ENCODE measurements at places on chromosomes 5 and 9.

DNA sequence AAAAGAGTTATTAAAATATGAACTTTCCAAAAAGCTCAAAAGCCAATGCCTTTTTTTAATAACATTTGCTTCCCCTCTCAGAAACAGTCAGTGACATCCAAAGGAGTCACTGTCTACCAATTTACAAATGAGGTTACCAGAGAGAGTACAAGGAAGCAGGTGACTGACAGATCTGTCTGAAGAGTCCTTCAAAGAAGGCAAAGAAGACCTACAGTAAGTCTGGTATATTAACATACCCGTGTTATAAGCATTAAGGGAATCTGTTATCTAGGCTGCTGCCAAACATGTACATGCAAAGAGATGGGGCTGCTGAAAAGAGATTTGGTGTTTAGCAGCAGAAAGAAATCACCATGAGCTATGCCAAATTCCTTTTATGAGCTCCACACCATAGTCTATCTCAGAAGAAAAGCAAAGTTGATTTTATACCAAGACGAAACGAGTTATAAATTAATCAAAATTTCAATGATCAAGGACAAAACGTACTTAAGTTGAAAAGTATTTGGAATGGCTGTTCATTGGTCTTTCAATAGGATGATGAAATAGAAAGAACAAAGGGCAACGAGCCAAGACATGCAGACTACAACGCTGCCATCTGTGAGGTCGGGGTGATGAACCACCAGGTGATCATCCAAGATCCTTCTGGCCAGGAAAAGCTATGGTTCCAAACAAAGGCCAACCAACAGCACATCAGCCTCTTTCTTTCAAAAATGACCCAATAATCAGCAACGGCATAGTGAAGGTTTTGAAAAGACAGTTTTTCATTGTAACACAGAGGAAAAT lies 8.1 kb downstream of the PRELID2 start:
- DNase-seq = no peak

- no peak for DNase-seq
Observed at GRCh38 chr9:3664044-3664443, 138.2 kb upstream of the RFX3 start.

DNA sequence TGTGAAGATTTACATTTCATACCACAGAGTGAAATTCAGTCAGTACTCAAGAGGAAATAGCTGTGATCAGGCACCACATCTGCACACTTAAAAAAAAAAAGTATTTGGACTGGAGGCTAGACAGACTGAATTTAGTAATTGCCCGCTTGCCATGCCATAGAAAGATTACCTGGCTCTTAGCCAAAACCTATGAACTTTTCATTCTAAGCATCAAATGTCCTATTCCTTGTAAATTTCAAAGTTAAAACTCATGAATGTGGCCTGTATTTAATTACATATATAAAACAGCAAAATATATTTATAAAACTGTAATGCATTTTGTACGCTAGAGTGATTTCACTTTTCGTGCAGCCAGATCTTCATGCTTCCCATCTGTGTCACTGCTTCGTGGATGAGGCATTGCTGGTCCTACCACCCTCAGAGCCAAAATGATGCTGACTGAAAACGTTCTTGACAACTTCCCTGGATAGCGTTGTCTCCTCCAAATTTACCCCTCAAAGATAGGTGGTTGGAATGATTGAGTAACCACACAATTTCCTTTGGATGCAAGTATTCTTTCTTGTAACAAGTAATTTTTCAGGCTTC lies 447.9 kb upstream of the SGCD start:
- DNase-seq = no peak

DNA sequence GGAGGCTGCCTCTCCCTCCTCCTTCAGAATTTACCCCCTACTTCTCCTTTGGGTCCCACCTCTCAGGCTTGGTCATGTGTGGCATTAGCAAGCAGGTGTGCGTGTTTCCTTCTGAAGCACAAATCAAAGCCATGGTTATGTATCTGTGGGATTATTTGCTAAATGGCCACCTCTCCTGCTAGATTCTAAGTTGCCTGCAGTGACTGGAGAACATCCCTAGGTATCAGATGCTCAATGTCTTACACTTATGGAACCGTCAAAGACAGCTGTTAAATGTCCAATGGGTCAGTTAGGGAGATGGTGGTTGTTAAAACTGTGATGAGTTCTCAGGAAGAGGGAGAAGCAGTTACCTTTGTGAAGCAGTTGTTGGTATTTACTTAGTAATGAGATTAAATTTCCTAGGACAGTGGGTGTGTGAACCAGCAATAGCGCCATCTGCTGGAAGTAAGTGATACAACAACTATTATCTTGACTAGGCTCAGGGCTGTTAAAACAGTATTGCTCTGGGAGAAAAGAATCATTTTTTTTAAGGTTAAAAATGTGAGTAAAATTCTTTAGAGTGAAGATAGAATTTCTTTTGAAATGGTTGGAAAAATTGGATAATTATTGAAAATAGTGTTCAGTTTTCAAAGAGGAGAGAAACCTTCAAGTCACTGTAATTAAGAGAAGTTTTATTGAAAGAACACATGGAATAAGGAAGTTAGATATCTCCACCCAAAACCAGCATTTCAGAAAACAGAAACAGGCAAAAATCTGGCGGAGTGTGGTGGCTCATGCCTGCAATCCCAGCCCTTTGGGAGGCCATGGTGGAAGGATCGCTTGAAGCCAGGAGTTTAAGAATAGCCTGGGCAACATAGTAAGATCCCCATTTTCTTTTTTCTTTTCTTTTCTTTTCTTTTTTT lies 71.3 kb downstream of the TMC1 start:
- no peak for DNase-seq

DNA sequence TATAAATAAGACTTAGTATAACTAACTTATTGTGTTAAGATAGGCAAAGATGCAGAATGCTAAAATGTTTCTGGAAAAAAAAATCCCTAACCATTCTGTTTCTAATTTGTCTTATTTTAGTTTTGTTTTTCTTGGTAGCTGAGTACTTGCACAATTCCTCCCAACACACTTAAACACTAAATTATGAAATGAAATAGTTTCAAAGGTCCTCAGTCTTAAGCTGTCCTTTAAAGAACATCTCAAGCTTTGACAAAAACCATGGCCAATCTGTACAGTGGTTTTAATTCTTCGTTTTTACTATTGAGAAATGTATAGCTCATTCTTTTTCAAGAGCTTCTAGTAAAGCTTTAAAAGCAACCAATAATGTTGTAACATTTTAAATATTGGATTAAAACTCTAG lies 171.5 kb downstream of the EDIL3 start:
- no peak for DNase-seq

DNA sequence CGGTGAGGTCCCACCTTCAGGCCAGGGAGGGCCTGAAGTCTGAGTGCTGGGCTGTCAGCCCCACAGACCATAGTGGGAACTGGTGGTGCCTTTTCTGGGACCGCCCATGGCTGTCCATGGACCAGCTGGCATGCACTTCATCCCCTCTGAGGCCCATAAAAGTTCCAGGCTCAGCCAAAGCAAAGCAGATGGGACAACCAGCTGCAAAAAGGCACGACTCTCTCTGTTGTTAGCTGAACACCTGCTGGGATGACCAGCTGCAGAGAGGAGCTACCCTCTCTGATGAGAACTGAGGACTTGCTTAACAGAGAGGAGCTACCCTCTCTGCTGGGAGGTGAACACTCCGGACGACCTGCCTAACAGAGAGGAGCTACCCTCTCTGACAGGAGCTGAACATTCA lies 844.3 kb upstream of the DMAC1 start:
- DNase-seq = no peak

DNA sequence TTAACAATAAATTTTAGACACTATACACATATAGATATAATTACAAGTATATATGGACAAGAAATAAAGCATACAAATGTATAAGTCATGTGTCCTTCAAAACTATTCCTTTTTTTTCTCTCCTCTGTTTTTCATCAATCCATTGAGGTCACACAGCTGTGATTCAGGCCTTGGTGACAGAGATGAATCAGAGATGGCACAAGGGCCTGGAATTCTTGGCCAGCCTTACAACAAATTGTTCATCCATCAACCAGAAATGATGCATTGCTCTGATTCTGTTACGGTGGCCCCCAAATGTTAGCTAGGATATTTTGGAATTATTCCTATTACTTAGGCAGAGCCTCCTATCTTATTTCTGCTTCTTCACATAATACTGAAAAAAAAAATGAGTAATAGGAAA lies 108.7 kb upstream of the MPDZ start:
- no peak for DNase-seq

DNA sequence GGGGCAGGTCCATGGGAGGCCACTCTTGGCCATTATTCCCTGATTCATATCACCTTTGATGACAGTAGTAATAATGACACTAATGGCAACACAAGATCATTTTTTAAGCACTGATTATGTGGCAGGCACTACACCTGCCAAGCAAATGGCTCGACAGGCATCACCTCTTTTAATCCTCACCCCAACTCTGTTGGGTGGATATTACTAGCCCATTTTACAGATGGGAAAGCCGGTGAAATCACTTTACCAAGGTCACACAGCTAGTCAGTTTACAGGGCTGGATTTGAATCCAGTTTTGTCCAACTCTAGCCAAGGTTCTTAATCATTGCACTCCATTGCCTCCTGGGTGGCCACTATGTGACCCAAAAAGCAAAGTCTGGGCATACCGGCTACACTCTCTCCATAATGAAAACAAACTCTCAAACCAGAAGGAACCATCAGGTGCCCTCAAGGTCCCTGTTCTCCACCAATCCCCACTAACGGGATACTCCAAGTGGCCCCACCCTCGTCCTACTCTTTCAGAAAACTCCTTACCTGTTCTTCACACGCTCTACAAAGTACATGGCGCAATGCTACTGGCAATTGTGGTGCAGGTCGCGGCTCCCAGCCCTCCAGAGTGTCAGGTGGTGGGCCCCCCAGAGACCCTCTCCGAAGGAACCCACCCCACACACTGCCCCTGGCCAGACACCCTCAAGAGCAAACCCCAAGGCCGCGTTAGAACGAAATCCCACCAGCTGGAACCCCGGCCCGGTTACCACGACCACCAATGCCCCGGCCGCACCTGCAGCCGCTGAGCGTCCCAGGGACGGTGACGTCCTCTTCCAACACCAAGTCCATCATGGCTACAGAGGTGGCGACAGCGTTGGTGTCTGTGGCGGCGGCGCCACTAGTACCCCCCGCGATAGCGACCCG lies 572 bp downstream of the CDK5RAP2 start:
- DNase-seq = no peak

GRCh38 chr5:65013166-65013565 lies 244.4 kb downstream of the CWC27 start:
- DNase-seq = no peak

GRCh38 chr9:21830589-21830988 lies 28.2 kb downstream of the MTAP start:
- no peak for DNase-seq

DNA sequence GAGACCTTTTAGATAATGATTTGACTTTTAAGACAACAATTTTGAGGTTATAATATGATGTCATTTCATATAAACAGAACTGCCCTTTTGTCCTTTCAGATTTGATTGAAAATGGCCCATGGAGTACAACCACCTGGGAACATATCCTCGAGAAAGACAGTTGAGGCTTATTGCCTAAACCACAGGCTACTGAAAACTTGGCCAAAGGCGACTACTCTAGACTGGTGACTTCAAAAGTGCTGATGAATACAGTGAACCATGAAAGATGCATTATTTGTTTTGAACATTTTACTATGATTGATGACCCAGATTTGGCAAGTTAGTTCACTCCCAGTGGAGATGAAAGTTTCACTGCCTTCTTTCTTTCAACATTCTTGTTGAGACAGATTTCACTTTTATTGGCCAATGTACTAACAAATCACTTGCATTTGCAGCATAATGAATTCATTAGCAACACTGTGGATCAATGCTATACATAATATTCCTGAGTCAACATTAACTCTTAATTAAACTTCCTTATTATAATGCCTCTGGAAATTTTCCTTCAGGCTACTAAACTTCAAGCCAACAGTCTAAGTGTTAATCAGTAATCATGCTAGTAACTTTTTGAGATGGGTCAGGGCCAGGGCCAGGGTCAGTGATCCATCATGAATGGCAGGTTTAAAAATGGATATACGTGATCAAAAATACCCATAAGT lies 480.3 kb downstream of the RAB3C start:
- no peak for DNase-seq

DNA sequence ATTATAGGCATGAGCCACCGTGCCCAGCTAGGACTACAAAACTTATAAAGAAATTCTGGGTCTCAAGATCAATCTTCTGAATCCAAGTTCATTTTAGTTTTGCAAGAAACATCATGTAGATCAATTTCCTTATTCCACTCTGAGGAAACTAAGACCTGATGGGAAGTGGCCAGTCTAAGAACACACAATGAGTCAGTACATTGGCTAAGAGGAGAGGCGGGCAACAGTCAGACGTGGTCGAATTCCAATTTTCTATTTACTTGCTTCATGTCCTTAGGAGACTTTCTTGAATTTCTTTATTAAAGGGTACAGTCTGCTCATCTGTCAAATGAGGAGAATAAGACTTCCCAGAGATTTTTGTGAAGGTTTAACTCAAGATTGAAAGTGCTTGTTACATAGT lies 432.1 kb upstream of the BRINP1 start:
- no peak for DNase-seq

DNA sequence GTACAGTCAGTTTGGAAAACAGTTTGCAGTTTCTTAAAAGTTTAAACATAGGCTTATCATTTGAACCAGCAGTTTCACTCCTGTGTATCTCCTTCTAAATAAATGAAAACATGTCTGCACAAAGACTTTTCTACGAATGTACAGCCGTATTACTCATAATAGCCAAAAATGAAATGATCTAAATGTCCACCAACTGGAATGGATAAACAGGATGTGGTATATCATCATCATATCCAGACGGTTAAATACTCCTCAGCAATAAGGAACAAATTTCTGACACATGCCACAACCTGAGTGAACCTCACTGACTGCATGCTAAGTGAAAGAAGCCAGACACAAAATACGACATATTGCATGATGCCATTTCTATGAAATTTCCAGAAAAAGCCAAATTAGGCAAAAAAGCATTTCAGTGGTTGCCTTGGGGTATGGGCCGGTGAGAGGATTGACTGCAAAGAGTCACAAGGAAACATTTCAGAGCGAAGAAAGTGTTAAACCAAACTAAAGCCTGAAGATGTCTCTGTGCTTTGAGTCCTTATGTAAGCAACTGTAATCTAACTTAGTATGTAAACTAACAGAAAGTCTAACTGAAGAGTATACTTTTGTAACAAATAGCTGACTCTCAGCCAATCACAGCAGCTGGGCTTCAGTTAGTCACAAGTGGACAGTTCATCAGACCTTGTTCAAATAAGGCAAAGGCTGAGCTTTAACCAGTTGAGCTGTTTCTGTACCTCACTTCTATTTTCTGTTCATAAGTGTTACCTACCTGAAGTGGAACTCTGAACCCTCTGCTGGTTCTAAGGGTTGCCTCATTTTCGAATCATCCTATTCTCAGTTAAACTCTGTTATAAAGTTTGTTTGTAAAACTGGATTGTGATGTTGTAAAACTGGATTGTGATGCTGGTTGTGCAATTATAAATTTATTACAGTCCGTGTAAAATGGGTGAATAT lies 65.2 kb downstream of the TRIO start:
- DNase-seq = no peak

Measured in activated naive CD4-positive, alpha-beta T cell (primary cell).